Prostate gland (tissue), 2 donors: ENCODE measurements at places on chromosomes 1 and 21. TPM values are rescaled to one million over a fixed set of nuclear protein-coding genes. Genes with fewer than 3 reads are reported as not detected.
A peak's percentile ranks its signal among the peaks of the same experiment; 100 is the strongest.

HOOK1 gene
- total RNA-seq: 12.0 TPM

RCSD1 gene
- total RNA-seq: 2.8 TPM

KIF26B gene
- 3.3 TPM for total RNA-seq

ARTN gene
- 4.1 TPM for total RNA-seq

FMO1 gene
- 0.28 TPM for total RNA-seq

DMBX1 gene
- total RNA-seq: not detected

GRCh38 chr1:240492832-240493440, 119.0 kb downstream of the GREM2 start:
- H3K27ac ChIP-seq: no peak overlapping the region
- no peak overlapping the region for H3K4me3 ChIP-seq
- H3K4me1 ChIP-seq: no peaks in the 10 kb centered on the region

GRCh38 chr1:36567601-36568341, 85.1 kb upstream of the CSF3R start:
- no peak overlapping the region for H3K27ac ChIP-seq
- H3K4me3 ChIP-seq: no peak overlapping the region
- H3K36me3 ChIP-seq: no peaks in the 10 kb centered on the region
- no peaks in the 10 kb centered on the region for H3K27me3 ChIP-seq
- DNase-seq: no peak
- H3K4me1 ChIP-seq: no peaks in the 10 kb centered on the region

DNA sequence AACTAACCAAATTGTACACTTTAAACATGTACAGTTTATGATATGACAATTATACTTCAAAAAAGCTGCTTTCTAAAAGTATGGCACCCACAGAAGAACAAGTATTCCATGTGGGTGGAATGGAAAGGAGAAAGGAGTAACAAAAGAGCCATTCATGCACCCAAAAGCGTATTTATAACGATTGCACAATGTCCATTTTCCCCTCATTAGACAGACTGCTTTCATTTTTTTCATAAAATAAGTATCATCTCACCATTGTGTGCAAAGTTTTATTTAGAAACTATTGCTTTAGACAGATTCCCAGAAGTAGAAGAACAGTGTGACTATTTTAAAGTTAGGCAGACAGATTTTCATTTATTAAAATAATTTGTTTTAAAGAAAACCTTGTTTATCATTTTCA, 59.6 kb downstream of the KIAA0319L start:
- H3K36me3 ChIP-seq: no peaks in the 10 kb centered on the region
- no peak overlapping the region for H3K27ac ChIP-seq
- DNase-seq: no peak
- H3K4me1 ChIP-seq: no peaks in the 10 kb centered on the region

DNA sequence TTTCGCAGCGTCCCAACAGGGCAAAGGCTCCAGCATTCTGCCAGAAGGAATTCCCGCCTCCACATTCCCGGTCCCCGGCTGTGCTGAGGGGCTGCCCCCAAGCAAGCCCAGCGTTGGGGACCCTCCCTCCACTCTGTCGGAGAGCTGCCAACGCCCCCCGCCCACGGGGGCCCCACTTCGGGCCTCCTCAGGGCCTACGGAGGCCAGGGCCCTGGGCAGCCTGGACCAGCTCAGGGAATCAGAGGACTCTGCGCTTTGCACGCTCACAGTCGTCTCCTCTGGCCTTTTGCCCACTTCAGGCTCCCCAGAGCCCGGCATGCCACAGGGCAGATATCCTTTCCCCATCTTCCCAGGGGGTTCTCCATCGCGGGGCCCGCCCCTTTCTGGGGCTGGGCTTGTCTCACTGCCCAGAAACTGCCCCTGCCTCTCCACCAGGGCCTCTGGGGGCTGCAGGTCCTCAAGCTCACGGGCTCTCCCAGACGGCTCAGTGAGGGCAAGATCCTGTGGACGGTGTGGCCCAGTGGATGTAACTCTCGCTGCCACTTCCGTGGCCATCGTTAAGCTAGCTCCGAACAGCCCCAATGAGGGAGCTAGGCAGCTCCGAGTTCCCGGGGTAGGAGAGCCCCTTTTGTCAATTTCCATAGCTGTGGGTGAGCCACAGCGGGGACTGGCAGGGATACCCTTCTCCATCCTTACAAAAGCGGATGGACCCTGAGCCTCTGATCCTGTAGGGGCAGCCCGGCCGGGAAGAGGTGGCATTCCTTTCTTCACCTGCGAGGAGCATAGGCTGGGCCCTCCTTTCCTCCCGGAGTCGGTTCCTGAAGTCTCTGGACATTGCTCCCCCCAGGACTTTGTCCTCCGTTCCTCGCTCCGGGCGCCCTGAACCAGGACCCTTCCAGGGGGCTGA, 2.8 kb downstream of the ITPKB start:
- no peaks in the 10 kb centered on the region for H3K36me3 ChIP-seq
- H3K27me3 ChIP-seq: no peaks in the 10 kb centered on the region
- peak overlapping the region; percentile 83 for H3K4me3 ChIP-seq
- H3K27ac ChIP-seq: peak overlapping the region; percentile 88

DNA sequence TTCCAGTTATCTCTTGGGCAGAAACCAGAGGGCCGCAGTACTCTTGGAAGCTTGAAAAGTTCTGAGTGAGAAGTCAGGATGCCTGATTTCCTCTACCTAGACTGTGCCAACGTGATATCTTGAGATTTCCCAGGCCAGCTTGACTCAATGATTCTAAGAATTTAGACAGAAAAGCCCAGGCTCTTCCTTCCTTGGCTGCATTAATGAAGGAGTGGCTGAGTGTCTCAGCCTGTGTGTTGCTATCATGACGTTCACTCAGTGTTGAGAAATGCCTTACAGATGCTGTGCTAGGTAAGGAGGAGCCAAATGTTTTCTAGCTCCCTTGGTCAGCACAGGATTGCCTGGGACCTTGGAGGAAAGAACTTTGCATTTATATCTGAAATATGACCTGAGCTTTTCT, 454.1 kb upstream of the USP24 start:
- DNase-seq: no peak
- H3K27ac ChIP-seq: no peak overlapping the region
- no peaks in the 10 kb centered on the region for H3K4me1 ChIP-seq
- H3K4me3 ChIP-seq: no peak overlapping the region

- no peak overlapping the region for H3K4me3 ChIP-seq
- H3K27me3 ChIP-seq: no peaks in the 10 kb centered on the region
- no peak overlapping the region for H3K27ac ChIP-seq
- no peaks in the 10 kb centered on the region for H3K4me1 ChIP-seq
These were observed 64.6 kb downstream of the URB2 start for GRCh38 chr1:229690662-229691061.

DNA sequence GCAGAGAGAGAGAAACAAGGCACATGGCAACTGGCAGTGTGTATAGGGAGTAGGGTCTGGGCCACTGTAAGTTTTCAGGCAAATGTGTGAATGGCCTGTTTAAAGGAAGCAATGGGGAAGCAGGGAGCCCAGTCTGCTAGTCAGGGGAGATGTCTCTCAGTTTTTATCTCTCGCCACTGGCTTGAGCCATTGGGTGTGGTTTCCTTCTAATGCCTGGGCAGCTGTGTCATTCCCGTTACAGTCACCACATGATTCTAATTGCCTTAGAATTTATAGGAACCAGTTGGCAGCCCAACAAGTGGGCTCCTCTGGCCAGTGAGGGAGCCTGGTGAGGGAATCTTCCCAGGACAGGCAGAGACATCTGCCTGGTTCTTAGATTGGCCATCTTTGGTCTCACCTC, 182.4 kb downstream of the DISC1 start:
- H3K4me3 ChIP-seq: no peak overlapping the region
- no peaks in the 10 kb centered on the region for H3K4me1 ChIP-seq
- H3K27me3 ChIP-seq: no peaks in the 10 kb centered on the region
- H3K36me3 ChIP-seq: no peaks in the 10 kb centered on the region
- DNase-seq: no peak
- no peak overlapping the region for H3K27ac ChIP-seq

- H3K27me3 ChIP-seq: no peaks in the 10 kb centered on the region
- peaks cover 4% of the 10 kb centered on the region for H3K4me1 ChIP-seq
These were observed 25.6 kb downstream of the AGMAT start for GRCh38 chr1:15559189-15559810.

GRCh38 chr21:36852293-36852692, 114.2 kb downstream of the HLCS start:
- no peaks in the 10 kb centered on the region for H3K36me3 ChIP-seq
- no peak overlapping the region for H3K27ac ChIP-seq
- H3K4me1 ChIP-seq: no peaks in the 10 kb centered on the region
- H3K27me3 ChIP-seq: no peaks in the 10 kb centered on the region
- no peak for DNase-seq

DNA sequence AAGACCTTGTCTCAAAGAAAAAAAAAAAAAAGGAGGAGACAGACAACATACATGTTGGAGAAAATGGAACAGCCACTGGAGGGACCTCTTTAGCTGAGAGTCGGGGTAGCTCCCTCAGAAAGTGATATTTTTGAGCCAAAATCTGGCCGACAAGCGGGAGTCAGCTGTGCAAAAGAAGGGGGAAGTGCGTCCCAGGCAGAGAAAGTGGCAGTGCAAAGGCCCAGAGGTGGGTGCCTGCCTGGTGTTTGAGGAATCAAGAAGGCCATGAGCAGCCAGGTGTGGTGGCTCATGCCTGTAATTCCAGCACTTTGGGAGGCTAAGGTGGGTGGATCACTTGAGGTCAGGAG, 6.1 kb upstream of the CROCC start:
- peaks cover 8% of the 10 kb centered on the region for H3K4me1 ChIP-seq
- no peaks in the 10 kb centered on the region for H3K36me3 ChIP-seq
- H3K4me3 ChIP-seq: no peak overlapping the region
- no peak for DNase-seq
